Activated T-helper 9 cell treated with anti-CD3 and anti-CD28 coated beads, Interleukin-2, amount 50 U/mL, for 16 hours (primary cell): ENCODE measurements at places on chromosomes 5 and 9.

GRCh38 chr5:158013939-158014338 is 155.0 kb upstream of the CLINT1 start:
- no peak for DNase-seq

DNA sequence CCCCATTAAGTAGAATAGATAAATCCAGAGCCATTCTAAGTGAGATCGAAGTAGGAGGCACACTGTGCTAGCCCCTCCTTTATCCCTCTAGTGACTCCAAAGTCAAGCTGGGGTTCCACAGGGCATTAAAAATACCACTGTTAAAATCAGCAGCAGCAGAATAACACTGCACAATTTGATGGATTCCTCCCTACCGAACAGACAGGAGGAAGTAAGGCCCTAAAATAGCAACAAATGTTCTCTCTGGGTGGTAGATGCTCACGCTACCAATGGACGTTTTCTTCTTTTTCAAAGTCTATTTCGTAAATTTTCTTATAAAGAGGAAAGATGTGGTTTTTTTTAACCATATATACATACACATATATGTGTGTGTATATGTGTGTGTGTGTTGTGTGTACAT is 54.4 kb downstream of the FBXW11 start:
- DNase-seq = no peak

- DNase-seq = no peak
Measured at GRCh38 chr5:14204785-14205321, 61.7 kb downstream of the TRIO start.

DNA sequence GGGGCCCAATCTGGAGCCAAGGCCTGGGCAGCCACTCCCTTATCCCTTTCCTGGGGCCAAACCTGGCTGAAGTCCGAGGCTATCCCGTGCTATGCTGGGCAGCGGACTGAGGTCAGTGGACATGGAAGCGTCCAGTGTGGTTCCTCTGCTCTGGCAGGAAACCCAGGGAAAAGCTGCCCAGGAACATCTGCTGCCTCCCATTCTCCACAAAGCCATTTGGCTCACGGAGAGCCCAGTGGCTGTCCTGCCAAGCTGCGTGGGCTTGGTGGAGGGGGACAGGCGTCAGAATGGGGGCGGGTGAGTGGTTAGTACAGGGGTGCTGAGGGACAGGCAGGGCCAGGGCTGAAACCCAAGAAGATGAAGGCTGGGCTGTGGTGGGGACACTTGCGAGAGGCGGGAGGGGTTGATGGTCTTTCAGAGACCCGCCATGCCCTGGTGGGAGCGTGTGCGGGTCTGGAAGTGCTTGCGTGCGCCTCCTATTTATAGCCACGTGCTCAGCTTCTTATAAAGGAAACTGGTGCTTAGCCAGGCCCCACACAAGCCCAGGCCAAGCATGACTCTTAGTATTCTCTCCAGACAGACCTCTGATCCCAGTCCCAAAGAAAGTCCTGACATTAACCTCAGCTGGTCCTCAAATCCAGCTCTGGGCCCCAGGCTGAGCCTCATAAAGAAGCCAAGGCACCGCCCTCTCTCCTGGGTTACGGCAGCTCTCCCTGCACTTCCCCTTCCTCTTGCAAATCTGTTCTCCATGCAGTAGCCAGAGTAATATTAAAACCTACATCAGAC is 9.4 kb upstream of the SLC6A7 start:
- DNase-seq = no peak

GRCh38 chr9:72955126-72955455 is 2.2 kb upstream of the ALDH1A1 start:
- no peak for DNase-seq

DNA sequence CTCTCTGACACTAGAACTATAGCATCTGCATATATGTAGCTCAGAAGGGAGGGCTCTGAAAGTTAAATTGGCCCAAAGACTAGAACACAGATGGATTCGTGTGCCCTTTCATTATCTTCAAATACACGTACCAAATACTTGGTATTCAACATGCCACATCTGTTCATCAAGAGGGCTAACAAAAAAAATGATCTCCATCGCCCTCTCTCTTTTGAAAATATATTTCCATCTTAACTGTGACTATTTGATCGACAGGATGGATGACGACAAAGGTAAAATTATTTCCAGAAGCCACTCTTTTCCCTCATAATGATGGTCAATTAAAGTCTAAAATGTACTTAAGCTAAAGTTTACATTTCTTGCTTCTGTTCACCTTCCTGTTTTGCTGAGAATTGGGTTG is 77.0 kb downstream of the SEMA6A start:
- DNase-seq = no peak
